ENCODE measurements at places on chromosomes 5 and 9.

DNA sequence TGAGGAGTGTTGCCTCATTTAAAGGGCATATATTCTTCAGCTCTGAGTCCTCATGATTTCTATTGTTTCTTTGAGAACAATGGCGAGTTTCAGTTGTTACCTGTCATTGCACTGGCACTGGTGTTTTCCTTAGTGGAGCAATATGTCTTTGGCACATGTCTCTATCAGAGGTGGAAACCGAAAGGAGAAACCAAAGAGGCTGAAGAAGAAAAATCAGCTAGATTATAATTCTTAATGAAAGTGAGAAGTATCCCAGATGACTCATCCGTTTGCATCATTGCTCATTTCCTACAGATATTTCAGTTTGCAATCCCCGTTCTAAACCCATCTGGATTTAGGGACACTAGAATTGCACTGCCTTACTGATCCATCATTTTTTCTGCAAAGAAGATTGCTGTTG, 324.6 kb downstream of the TMEM232 start:
- DNase-seq = no peak

DNA sequence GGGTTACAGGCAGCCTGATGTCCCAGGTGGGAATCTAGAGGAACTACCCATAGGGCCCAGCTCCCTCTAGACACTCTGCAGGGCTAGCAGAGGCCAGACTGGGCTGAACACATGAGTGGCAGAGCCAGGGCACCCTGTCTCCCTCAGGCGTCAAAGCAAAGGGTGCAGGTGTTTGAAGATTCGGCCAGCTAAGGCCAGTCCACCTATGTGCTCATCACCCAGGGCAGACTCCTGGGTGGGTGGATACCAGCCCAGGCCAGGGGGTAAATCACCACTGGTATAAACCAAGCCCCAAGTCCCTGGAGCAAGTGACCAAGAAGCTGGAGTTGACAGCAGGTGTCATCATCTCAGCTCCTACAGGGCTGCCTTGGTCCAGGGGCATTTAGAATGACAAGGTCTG, 3.4 kb downstream of the CCDC180 start:
- no peak for DNase-seq

DNA sequence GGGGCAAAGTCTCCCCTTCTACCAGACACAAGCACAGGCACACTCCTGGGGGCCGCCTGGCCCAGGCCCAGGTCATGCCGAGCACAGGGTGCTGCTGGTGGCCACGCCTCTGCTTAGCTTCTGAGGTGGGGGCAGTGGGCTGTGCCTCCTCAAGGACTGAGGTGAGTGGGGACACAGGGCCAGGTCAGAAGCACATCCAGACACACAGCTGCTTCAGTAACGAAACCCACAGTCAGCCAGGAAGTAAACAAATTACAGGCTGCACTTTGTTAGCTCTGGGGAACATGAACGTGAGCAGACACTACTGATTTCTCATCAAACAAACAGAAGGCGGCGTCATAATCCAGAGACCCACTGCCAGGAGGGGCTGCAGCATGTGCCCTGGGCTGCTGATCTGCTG, 192.4 kb downstream of the HSPA4 start:
- no peak for DNase-seq

- no peak for DNase-seq
These were observed 93.3 kb upstream of the CD180 start for GRCh38 chr5:67289763-67290521.

DNA sequence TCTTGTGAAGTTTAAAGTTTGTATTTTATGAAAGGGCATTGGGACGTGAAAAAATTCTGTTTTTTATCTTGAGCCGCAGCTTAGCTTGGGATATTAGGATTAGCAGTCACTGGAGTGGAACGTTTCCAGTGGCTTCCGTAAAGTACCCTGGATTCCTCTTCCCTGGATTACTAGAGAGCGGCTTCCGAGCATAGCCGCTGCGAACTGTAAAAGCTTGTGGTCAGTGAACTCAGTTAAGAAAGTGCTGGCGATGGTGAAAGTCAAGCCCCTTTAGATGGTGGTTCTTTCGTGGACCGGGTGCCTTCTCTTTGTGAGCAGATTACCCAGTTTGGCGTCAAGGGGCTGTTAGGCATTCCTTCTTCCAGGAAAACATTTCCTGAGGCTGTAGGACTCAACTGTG, 168.1 kb downstream of the KDM4C start:
- DNase-seq = no peak

GRCh38 chr9:11002705-11003104, 389.9 kb upstream of the PTPRD start:
- no peak for DNase-seq

DNA sequence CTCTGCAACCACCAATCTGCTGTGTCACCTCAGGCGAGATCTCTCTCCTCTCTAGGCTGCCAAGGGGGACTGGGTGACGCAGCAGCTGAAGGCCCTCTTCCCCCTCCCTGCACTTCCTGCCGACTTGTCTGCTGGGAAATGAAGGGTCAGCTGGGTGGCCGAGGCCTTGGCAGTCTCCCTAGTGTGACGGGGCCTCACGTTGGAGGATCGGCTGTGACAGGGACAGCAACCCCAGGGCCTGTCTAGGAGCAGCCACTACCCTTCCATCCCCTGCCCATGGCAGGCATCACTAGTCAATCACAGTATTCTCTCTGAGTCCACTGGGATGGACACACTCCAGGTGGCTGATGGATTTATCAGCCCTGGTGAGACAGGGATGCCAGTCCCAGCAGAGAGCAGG, 107.3 kb upstream of the SARDH start:
- DNase-seq = no peak

- DNase-seq = no peak
These were observed 137.5 kb downstream of the ARHGEF28 start for GRCh38 chr5:73763300-73764032.

DNA sequence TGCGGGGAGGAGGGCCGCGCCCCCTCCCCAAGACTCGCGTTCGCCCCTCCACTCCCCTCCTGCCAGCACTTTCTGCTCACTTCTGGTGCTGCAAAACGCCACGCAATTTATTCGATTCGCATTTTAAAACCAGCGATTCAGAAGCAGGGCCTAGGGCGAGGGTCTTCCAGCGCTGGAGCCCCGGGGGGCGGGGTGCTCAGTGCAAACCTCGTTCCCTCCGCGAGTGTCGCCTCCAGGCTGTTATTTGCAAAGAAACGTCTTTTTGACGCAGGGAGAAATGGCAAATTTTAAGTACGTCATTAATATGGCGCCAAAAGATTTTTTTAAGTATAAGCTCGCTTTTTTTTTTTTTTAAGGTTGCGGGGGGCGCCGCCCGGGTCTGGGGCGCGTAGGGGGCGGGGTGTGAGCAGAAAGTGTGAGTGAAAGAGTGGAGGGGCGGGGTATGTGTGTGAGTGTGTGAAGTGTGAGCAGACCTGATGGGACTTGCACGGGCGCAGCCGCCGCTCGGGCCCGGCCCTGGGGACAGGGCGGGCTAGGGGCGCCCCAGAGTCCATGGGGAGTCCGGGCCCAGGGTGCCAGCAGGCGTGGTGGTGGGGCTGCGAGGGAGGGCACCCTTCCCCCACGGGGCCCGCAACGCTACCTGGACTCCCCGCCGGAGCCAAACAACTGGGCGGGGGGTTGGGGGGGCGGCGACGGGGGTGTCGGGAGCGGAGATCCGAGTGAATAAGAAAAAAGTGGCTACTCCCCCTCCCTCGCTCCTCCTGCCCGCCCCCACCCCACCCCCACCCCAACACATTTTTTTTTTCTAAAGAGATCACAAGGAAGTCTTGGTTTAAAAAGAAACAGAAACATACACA, at the start of gene JADE2:
JADE2 (plus strand) TSS at position 845 of the 857 bp plus-strand sequence. CDS start 10,188 bp downstream, outside the sequence.
- DNase-seq = peak; percentile 58

DNA sequence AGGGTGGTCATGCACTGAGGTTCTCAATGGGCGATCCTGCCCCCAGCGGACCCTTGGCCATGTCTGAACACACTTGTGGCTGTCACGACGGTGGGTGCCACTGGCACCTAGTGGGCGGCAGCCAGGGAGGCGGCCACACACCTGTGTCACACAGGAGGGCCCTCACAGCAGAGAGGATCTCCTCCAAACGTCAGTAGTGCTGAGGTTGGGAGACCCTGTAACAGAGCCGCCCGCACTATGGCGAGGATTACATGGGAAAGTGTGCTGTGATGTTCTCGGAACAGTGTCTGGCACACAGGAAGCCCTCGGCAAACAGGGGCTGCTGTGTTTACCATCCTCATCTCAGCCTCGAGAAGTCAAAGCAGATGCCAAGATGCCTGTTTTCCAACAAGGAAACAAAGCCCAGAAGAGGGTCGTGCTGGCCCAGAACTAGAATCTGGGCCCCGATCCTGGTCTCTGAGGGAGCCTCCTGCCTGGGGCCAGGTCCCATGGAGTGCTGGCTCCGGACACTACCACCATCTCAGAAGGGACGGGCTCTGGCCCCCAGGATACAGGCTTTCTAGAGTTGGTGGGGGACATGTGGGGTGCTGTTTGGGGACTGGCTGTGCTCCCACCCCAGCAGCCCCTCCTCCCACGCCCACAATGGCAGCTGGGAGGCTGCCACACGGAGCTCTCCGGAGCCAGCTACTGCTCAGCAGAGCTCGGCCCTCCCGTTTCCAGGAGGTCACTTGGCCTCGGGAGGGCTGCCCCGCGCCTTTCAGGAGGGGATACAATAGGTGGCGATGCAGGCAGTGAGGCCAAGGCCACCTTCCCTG, 48.2 kb downstream of the DBH start:
- no peak for DNase-seq

GRCh38 chr5:147576646-147577535, 67.0 kb upstream of the DPYSL3 start:
- no peak for DNase-seq

DNA sequence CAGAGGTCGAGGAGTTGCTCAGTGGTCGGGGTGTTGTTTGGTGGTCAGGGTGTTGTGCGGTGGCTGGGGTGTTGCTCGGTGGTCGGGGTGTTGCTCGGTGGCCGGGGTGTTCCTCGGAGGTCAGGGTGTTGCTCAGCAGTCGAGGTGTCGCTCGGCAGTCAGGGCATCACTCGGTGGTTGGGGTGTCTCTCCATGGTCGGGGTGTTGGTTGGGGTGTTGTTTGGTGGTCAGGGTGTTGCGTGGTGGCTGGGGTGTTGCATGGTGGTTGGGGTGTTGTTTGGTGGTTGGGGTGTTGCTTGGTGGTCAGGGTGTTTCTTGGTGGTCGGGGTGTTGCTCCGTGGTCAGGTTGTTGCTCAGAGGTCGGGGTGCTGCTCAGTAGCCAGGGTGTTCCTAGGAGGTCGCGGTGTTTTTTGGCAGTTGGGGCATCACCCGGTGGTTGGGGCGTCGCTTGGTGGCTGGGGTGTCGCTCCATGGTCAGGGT, 11.0 kb upstream of the GPSM1 start:
- no peak for DNase-seq

DNA sequence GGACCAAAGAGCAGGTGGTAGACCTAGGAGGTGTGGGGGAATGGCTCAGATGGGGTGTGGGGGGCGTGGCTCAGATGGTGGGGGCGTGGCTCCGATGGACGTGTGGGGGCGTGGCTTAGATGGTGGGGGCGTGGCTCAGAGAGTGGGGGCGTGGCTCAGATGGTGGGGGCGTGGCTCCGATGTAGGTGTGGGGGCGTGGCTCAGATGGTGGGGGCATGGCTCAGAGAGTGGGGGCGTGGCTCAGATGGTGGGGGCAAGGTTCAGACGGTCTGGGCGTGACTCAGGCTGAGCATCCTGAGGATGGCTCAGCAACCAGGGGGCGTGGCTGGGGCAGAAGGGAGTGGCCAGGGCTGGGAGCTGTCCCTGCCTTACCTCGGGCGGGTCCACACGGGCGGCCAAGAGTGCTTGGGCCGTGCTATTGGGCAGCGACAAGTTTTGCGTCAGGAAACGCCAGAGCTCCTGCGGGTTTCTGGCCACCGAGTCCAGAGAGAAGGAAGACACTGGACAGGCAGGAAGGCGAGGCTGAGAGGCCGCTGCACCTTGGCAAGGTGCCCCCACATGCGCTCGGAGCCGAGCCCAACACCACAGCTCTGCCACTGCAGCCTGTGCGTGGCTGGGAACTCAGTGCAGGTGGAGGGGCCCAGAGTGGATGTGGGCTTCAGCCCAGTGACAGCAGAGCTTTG, 5.9 kb downstream of the ABCA2 start:
- DNase-seq = peak; percentile 41

- DNase-seq = no peak
These were observed 68.3 kb downstream of the SEMA5A start for GRCh38 chr5:9477537-9477936.

- DNase-seq = no peak
These were observed 46.5 kb upstream of the FOXI1 start for GRCh38 chr5:170059221-170059620.
